ENCODE measurements at places on chromosomes 12 and 14.

GRCh38 chr12:1939331-1939730 is 20.9 kb upstream of the CACNA2D4 start:
- no peak for DNase-seq

DNA sequence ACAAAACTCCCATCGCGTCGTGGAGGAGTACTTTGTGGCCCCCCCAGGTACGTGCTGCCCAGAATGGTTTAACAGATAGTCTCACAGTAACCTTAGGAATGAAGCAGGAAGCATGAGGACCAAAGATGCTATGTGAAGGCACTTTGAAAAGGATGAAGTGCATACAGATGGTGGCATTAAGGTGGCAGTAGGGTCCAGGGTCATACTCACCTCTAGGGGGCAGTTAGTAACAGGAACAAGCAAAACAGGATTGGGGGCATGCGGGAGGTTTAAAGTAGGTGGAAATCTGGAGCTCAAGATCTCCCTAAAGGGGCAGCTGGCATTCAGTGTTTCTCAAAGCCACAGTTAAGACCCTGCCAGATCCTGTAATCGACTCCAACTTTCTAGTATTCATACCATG is 10.9 kb downstream of the GATC start:
- no peak for DNase-seq

GRCh38 chr12:98373025-98373554 is 142.3 kb upstream of the TMPO start:
- no peak for DNase-seq

- DNase-seq: no peak
Observed at GRCh38 chr12:1583421-1584078, 10.8 kb downstream of the FBXL14 start.

DNA sequence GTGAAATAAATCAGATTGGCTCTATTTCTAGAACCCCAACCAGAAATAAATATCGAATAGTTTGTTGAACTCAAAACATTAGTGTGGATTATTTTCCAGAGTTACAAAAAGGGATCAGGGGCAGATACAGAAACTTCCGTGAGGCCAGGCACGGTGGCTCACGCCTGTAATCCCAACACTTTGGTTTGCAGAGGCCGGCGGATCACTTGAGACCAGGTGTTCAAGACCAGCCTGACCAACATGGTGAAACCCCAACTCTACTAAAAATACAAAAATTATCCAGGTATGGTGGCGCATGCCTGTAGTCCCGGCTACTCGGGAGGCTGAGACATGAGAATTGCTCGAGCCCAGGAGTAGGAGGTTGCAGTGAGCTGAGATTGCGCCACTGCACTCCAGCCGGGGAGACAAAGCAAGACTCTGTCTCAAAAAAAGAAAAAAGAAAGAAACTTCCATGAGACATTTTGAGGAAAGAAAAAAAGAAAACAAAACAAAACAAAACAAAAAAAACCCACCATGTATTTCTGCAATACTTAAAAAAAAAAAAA is 2.1 kb downstream of the FBXO21 start:
- no peak for DNase-seq

GRCh38 chr12:104154286-104154685 is 16.3 kb upstream of the NFYB start:
- no peak for DNase-seq

- DNase-seq: no peak
Observed at GRCh38 chr12:122199484-122200355, 3.8 kb upstream of the B3GNT4 start.

DNA sequence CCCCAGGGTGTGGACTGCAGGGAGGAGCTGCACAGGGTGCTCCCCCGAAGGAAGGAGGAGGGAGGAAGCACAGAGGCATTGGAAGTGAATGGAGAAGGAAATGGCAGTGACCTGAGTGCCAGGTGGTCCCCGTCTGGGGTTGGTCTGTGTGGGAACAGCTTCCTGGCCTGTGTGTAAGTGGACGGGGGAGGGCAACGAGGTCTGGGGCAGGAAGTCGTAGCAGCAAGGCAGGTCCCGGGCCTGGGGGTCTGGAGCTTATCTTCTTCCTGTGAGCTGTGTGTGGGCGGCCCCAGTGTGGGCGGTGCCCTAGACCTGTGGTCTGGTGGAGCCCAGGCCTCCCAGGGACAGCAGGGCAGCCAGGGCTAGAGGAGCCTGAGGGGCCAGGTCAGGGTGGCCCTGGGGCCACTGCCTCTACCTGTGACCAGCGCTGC is 382.1 kb downstream of the TMEM121 start:
- DNase-seq: no peak

- DNase-seq: no peak
Observed at GRCh38 chr12:10558789-10559188, 53.1 kb downstream of the EIF2S3B start.

DNA sequence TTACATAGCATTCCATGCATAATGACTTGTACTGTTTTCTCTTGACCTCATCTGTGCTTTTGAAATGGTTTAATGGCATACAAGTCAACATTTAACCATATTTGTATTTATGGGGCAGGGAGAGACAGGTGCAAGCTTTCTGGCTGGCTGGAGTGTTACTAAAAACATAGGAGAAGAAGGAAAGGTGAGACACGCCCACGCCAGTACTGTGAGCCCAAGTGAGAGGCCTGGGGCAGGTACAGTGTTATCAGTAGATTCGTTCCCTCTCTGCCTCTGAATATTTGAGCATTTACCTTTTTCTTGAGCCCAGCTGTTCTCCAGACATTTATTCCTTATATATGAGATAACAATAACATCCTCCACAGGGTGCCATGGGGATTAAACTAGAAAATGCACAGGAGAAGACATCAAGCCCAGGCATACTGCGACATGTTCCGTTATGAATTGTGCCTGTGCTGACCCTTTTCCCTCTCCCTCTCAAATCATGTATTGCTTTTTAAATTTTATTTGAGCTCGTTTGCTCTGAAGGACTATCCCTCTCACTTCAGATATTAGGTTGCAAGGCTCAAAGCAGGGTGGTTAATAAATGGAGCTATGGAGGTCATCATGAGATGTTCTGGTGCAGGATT is 34.6 kb upstream of the TUBA1C start:
- DNase-seq: no peak

DNA sequence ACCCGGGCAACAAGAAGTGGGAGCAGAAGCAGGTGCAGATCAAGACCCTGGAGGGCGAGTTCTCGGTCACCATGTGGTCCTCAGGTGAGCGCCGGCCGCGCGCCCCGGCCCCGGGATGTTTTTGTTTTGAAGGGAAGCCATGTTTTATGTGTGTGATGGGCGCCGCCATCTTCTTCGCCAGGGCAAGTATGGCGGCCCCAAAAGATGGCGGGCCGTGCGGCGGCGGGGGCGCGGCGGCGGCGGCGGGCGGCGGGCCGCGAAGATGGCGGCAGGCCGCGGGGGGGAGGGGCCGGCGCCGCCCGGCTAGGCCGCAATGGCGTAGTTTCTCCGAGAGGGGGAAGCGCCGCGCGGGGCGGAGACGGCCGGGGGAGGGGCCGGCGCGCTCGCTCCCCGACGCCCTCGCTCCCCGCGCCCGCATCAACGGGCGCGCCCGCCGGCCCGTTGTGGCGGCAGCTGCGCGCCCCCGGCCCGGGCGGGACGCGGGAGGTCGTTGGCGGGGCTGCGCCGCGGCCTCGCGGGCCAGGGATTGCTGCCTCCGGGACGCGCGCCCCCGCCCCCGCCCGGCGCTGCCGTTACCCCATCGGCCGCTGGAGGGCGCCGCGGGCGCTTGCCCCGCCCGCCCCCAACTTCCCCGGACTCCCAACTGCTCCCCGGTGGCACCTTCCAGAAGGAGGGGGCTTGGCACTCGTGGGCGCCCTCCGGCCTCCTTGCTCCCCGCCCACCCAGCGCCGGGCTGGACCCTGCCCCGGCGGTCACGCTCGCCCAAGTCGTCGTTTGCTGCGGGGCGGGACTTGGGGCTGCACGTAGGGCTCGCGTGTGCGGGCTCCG is 1.1 kb downstream of the YY1 start:
- DNase-seq: peak; percentile 81

GRCh38 chr14:63800083-63800482 is 52.7 kb upstream of the SYNE2 start:
- no peak for DNase-seq

DNA sequence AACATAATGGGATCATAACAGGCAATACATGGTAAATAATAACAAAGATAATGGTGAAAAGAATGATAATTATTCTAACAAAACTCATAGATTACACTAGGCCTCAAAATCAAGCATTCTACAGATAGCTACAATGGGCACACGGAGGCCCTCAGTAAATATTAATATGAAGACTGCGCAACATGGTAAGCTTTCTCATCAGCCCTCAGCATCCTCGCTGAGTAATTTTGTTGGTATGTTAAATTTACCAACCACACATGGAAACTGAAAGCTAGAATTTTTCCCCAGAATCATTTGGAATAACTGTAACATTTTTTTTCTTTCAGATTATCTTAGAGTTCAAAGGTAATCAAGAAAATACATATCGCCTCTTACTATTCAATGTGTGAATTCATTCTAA is 74.2 kb upstream of the PYGL start:
- DNase-seq: no peak
